Omental fat pad (tissue), 4 donors: ENCODE measurements at places on chromosomes 16 and 17.

- DNase-seq, result no peak
These were observed 26.6 kb upstream of the MYLK3 start for GRCh38 chr16:46774743-46775177.

- no peak for DNase-seq
These were observed 445.7 kb downstream of the TOX3 start for GRCh38 chr16:52101246-52101645.

DNA sequence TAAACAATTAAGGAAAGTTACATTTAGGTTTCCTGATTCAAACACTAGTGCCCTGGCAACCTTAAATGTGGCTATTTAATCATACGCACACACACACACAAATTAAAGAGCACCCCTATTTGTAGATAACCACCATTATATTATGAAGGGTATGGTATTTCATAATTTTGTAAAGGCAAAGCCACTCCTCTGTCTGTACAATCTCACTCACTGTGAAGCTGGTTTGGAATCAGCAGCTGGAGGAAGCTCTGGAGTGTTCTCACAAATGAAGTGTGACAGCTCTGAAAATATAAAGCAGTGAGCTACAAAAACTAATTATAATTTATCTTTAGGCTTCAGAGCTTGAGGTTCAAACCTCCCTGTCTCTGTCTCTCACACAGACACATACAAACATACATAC, 57.9 kb upstream of the KCNJ16 start:
- no peak for DNase-seq

DNA sequence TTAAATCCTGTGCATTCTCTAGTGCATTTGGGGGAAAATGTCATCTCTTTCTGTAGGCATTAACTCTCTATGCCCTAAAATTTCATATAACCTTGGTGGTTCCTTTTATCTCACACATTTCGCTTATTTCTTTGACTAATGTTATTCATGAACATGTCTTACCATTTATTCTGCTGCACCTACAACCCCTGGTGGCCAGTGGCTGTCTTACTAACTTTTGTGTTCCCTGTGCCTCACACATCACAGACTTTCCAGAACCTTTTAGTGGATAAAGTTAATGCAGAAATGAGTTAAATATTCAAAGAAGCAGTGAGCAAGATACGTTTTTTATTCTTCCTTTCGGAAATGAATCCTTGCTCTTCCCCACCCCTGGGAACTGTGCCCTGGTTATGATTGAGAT, 111.9 kb downstream of the CDH13 start:
- DNase-seq, result no peak

DNA sequence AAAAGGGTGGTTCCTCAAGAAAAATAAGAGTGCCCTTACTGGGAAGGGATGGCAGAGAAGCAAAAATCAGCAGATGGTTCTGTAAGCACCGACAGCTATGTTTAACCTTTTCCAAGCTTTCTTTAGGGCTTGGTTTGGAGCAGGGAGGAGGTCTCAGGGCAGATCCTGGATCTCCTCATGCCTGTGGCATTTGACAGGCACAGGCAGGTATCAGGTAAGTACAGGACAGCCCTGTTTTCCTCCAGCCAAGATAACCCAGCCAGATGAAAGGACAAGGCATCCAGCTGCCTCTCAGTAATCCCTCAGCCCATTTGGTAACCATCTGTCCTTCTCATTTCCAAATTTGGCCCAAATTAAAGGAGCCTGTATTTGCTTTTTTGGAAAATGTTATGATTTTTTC, 141.5 kb downstream of the TOX3 start:
- DNase-seq, result no peak

DNA sequence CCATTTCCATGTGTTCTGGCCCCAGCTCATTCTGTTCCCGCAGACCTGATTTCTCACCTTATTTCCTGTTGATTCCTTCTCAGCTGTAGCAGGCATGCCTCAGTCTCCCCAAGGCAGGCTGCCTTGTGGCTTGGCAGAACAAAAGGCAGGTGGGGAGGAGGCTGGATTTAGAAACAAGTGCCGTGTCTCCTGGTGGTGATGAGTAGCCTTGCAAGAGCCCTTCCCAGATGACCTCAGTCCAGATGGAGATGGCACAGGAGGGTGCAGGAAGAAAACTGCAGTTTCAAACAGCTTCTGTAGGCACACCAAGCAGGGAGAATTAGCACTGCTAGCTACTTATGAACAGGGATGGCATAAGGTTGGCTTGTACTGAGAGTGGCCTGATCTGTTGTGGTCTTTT, 64.6 kb downstream of the ARHGAP44 start:
- DNase-seq, result no peak

GRCh38 chr16:64098451-64098850, 1023.4 kb downstream of the CDH11 start:
- no peak for DNase-seq
